Cortex of kidney (tissue), 1 donor: ENCODE measurements at places on chromosomes 3 and 15.

- DNase-seq = no peak
These were observed 118.2 kb upstream of the PROK2 start for GRCh38 chr3:71903112-71903495.

GRCh38 chr15:84818261-84819131 is 1.3 kb downstream of the ALPK3 start:
- no peak for DNase-seq

- no peak for DNase-seq
These were observed 1026.2 kb downstream of the PLOD2 start for GRCh38 chr3:145134738-145135137.

DNA sequence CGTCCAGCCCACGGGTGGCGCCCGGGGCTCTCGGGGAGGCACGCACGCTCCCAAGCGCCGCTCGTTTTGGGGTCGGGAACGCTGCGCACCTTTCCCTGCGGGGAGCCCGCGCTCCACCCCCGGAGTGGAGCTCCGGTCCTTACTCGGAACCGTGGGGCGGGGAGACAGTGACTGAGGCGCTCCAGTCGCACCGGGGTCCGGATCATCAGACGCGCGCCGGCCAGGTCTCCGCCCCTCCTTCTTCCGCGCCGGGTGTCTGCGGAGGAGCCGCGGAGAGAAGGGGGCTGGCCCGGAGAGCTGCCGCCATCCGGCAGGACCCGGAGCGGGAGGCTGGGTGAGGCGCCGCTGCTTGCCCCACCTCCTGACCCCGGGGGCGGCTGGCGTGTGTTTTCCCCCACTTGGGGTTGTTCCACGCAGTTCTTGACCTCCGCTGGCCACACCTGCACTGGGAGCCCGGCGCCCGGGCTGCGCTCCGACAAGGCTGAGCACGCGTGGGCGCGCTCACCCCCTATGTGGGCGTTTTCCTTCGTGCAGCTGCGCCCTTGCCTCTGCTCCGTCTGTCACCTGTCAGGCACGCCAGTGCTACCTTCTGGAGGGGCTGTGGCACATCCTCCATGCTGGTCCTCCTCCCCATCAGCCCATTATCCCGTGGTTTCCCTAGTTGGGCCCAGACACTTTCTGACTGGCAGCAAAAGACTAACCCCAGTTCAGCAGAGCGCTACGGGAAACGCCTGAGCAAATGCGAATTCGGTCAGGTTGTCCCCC is at the start of gene MCF2L2:
TSS of gene MCF2L2 (minus strand) at position 173 of the 765 bp plus-strand sequence. CDS start 642 bp downstream, outside the sequence.
- DNase-seq = no peak

DNA sequence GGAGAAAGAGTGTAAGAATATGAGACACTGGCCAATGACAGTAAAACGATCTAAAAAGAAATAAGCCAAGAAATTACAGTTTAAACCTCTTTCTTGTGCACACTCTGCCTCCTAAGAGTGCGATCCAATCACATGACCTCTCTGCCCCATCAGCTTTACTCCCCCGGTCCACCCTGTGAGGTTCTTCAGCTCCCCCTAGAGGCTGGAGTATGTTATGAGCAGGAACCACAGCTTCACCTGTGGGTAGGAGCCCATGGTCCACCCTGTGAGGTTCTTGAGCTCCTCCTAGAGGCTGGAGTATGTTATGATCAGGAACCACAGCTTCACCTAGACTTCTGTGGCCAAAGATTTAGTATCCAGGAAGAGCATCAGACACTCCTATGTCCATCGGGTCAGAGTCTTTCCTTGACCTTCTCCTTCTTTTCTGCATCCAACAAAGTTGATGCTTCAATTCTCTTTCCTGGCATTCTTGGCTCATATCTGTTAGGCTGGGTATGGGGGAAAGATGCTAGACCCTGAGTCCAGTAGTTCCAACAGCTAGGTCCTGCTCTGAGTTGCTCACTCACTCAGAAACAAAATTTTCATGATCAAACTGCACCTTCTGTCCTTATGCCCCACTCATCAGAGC is 164.0 kb downstream of the MINAR1 start:
- DNase-seq = no peak

- no peak for DNase-seq
These were observed 283.9 kb downstream of the GRM7 start for GRCh38 chr3:7144697-7145308.

GRCh38 chr3:187398955-187399354 is 30.8 kb downstream of the RTP4 start:
- DNase-seq = no peak

GRCh38 chr15:43352693-43353382 is 18.0 kb downstream of the ZSCAN29 start:
- no peak for DNase-seq

- DNase-seq = no peak
These were observed 19.2 kb upstream of the KPNA1 start for GRCh38 chr3:122533931-122534334.

- DNase-seq = no peak
These were observed 59.3 kb downstream of the CYP11A1 start for GRCh38 chr15:74307827-74308811.

DNA sequence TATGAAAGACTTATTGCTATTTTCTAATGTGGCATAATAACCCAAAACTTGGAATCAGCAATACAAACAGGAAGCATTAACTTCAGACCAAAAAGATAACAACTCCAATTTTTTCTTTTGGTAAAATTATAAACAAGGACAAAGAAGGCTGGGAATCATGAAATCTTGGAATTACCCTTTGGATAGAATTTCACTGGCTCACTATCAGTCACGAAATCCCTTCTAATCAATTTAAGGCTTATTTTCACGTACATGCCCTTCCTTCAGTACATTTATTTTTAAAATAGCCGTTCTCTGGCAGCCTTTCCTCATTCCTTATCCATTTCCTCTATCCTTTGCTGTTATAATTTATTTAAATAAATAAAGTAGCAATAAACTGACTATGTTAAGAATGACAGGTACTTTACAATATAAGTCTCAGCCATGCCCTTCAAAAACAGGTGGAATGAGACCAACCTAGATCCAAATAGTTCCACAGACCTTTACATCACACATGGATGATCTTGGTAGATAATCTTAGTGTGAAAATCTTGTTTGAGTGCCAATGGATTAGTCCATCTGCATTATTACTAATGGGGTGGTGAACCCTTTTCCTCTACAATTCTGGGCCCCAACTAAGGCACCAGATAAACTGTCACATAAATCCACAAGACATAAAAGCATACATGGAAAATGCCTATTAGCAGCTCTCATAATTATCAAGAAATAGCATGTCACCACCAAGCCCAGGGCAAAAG is 38.9 kb downstream of the ABI3BP start:
- no peak for DNase-seq

DNA sequence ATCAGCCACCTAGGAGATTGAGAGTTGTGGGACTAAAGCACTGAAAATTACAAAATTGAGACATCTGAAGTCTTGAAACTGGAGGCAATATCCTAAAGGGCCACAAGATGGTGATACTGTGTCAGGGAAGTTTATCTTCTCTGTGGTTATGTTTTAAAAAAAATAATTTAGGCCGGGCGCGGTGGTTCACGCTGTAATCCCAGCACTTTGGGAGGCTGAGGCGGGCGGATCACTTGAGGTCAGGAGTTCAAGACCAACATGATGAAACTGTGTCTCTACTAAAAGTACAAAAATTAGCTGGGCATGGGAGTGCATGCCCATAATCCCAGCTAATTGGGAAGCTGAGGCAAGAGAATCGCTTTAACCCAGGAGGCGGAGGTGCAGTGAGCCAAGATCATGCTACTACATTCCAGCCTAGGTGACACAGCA is 17.9 kb upstream of the NIT2 start:
- no peak for DNase-seq

GRCh38 chr3:113852506-113852905 is 13.9 kb downstream of the GRAMD1C start:
- DNase-seq = no peak

DNA sequence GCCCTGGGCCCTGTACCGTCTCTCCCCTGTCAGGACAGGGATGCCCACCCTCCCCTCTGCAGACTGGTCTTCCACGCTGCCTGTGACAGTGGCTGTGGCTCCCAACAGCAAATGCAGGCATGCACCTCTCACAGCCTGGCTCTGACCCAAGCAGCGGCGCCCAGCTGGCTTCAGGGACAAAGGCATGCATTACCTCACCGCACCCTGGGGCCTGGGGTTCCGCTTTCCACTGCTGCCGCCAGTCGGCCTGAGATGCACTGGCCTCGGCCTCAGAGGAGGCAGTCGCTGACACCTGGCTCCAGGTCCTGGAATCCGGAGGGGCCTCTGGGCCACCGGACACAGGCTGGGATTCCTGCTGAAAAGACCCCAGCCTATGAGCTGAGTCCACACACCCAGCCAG is 70.3 kb downstream of the SCN5A start:
- DNase-seq = no peak

DNA sequence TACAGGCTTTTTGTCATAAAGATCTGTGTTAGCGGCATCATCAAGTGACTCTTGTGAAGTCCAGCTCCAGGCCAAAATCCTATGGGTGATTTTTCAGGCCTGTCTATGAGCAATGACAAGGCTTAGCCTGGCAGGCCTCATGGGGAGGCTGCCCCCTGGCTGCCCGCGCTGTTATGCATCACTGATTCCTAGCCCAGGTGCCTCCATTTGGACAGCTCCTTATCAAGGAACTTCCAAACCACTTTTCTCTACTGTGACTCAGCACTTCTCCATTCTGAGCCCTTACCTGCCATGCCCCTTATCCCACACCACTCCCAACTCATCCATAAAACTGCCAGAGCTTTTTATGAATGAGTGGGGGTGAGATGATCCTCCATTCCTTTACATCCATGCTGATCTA is 91.5 kb upstream of the C3orf80 start:
- no peak for DNase-seq

- DNase-seq = no peak
These were observed 1.2 kb upstream of the RHO start for GRCh38 chr3:129527262-129527661.

GRCh38 chr3:28986922-28987321 is 293.9 kb upstream of the RBMS3 start:
- no peak for DNase-seq

DNA sequence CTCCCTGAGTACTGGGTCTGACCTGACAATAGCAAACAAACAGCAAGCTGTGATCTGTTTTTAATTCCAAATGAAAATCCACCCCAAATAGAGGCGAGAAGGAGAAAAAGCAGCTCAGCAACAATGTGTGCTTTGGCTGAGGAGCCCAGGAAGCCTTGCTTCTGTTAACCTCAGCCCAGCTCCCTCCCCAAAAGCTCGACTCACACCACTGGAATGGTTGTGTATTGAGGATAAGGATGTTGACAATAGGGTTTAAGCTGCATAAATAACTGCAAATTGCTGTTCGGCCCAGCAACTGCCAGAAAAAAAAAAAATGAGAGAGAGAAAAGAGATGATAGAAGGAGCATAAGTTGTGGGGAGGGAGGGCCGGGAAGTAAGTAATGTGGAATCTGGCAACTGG is 104.0 kb upstream of the TBC1D5 start:
- no peak for DNase-seq

- no peak for DNase-seq
These were observed 41.8 kb downstream of the CLEC3B start for GRCh38 chr3:45067941-45068340.

GRCh38 chr3:79490165-79491028 is 277.4 kb downstream of the ROBO1 start:
- DNase-seq = no peak

GRCh38 chr3:171649911-171650592 is 160.2 kb downstream of the PLD1 start:
- DNase-seq = no peak

GRCh38 chr3:120299403-120299802 is 14.4 kb upstream of the GPR156 start:
- DNase-seq = no peak

DNA sequence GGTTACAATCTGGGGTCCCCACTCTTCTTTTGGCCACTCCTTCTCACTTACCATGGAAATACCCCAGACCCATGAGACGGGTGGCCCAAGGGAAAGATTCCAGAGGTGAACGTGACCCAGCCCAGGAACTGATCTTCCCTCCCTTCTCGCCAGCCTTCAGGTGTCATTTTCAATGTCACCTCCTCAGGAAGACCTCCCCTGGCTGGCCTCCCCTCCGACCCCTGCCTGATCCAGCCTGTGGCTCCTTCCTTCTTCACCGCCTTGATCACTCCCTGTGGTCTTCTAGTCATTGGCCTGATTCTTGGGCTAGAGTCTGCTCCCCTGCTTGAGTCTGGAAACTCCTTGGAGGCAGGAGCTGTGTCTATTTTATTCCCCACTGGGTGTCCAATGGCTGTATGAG is 146.1 kb downstream of the SMAD6 start:
- DNase-seq = no peak

DNA sequence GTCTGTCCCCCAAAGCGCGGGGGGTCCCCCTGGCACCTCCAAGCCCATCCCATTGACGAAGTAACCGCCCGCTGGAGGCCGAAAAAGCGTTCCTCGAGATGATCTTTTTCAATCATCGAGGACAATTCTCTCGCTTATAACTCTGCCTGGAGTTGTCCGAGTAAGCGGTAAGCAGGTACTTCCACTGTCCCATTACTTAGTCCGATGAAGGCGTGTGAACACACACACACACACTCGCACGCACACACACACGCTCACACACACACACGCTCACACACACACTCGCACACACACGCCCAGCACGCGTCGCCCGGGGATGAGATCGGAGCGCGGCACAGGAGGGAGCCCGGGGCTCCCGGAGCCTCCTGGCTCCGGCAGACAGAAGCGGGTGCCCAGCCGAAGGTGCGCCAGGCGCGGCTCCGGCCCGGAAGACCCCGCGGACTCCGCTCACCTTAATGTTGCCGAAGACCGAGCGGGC is 430 bp downstream of the SLCO2A1 start:
- DNase-seq = no peak

GRCh38 chr3:20182206-20182605 is 3.8 kb downstream of the SGO1 start:
- DNase-seq = no peak
